HT-29 (cell line): ENCODE measurements at places on chromosomes 3 and 15.
A peak's percentile ranks its signal among the peaks of the same experiment; 100 is the strongest.

GRCh38 chr15:66878761-66879160, 176.7 kb downstream of the SMAD6 start:
- DNase-seq, result no peak

DNA sequence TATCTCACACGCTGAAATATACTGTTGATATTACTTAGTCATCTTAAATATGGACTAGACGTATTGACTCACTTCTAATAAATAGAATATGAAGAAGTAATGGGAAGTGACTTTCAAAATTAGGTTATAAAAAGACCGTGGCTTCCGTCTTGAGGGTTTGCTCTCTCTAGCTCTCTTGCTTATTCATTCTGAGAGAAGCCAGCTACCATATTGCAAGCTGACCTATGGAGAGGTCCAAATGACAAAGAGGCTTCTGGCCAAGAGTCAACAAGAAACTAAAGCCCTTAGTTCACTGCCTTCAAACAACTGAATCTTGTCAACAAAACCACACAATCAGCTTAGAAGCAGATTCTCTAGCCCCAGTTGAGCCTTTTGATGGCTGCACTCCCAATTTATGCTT, 46.1 kb downstream of the SLC9C1 start:
- no peak for DNase-seq

GRCh38 chr3:145032791-145033190, 1061.2 kb downstream of the DIPK2A start:
- DNase-seq, result no peak

DNA sequence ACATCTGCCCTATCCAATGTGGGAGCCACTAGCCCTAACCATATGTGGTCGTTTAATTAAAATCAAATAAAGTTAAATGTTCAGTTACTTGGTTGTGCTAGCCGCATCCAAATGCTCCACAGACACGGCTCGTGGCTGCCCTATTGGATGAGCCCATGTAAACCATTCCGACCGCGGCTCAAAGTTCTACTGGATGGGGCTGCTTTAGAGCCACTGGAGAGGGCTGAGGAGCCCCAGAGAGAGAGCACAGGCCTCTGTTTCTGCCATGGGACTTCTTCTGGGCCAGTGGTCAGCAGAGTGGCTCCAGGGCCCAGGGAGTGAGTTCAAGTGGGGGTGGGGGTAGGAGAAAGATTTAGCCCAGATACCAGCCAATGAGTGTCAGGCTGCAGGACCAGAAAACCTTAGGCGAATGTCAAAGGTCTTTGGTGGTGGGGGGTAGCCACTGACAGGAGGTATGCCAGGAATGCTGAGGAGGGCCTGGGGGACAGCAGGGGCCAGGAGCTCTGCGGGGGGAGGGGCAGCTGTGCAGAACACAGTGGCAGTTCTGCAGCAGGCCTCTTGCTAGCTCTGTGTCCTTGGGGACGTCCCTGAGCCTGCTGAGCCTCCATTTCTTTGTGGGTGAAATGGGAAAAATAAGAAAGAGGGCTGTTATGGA, 30.1 kb downstream of the SPSB4 start:
- DNase-seq, result no peak

- no peak for DNase-seq
Measured at GRCh38 chr3:46092702-46093080, 65.4 kb upstream of the XCR1 start.

DNA sequence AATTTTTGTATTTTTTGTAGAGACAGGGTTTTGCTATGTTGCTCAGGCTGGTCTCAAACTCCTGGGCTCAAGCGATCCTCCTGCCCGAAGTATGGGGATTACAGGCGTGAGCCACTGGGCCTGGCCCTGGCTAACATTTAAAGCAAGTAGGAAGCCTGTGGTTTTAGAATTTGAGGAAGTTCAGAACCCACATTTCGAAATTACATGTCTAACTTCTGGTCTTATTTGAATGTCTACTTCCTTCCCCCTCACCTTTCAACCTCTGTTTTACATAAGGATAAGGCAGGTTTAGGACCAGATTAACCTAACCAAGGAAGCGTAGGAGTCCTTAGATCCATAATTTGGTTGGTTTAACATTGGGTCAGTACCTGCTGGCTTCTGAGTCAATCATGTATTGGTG, 120.5 kb upstream of the PROK2 start:
- no peak for DNase-seq

- no peak for DNase-seq
Measured at GRCh38 chr3:177337541-177338331, 140.5 kb upstream of the TBL1XR1 start.

DNA sequence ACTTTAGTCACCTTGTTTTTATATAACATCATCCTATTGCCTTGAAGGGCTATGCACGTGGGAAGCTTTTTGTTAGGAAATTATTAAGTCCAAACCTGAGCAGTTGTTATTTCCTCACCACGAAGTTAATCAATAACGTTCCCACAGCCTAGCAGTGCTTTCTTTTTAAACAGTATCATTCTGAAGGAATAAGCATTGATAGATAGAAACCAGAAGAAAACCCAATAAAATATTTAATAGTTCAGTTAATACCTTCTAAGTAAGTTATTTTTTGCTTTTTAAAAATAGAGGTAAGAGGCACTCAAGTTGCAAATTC, 149.3 kb downstream of the KCNMB2 start:
- DNase-seq, result no peak

DNA sequence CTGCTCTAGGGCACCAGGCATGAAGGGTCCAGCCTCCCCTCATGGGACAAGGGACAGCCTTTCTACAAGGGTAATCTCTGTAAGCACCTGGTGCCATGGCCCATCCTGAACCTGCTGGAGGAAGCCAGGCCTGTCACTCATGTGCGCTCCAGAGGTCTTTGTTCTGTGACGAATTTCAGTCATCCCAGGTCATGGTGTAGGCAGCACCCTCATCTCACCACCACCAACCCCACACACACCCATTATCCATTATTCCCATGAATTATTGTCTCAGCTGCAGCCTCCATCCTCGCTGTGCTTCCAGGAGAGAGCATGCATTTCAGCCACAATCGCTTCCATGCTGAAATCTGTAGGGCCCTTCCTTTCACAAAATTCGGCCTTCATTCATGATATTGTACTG, 419.3 kb downstream of the EPHB1 start:
- no peak for DNase-seq

GRCh38 chr15:69575387-69575786, 122.8 kb downstream of the RPLP1 start:
- DNase-seq, result no peak

- DNase-seq, result no peak
Measured at GRCh38 chr3:150391161-150391560, 16.9 kb upstream of the TSC22D2 start.

DNA sequence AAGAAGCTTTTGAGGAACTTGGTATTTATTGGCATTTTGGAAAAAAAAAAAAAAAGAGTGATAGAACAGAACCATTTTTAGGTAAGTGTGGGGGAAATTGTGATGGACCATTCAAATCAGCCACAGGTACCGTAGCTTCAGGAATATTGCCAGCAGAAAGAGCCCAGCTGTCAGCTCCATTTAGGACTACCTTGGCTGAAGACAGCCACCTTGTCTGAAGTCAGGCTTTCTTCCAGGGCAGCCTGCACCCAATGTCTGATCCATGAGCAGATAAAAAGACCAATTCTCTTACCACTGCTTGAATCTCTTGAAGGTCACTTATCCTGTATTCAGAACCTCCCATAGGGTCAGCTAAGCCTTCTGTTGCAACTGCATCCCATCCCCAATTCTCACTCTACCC, 37.6 kb downstream of the SLCO3A1 start:
- DNase-seq, result no peak

- no peak for DNase-seq
Measured at GRCh38 chr3:144775551-144775950, 803.9 kb downstream of the DIPK2A start.

DNA sequence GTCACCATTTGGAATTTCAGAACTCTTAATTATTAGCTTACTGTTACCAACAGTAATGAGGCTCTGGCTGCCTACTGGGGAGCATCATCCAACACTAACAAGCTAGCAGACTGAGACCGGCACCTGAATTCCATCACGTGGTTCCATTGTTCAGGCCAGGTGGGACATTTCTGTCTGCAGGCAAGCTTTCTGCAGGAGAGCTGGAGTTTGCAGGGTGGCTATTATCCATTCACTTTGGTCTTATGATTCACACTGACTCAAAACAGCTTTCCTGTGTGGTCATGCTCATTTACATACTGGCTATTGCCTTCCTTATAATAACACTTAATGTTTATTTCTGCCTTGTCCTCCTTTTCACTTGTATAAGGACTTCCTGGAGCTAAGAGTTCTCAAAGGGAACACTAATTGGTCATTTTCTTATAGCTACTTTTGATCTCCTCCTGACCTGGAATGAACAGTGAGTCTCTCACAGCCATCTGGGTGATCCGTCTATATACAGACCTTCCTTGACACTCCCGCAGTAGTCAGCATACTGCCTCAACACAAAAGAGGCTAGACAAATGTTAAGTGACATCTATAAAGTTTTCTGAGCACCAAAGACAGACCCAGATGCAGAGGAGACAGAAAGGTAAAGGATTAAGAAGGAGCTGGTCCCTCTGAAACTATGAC, 695.4 kb downstream of the FHIT start:
- DNase-seq, result no peak

DNA sequence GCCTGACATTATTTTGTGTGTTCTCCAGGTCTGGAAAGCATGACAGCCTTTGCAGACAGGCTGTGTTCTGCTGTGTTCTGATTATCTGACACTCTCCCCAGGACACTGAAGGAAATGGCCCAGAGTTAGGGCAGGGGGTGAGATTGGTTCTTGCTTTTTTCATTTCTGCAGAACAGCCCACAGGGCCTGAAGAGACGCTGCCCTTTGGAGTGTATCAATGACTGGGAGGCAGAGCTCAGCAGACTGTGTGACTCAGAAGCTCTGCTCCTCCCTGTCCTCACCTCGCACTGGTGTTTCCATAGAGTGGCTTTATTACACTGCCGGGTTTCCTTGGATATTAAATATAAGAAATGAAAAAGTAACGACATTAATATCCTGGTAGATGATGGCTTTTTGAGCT, 523.6 kb downstream of the NTRK3 start:
- no peak for DNase-seq

- no peak for DNase-seq
Measured at GRCh38 chr3:132622761-132623160, 25.7 kb downstream of the ACKR4 start.

DNA sequence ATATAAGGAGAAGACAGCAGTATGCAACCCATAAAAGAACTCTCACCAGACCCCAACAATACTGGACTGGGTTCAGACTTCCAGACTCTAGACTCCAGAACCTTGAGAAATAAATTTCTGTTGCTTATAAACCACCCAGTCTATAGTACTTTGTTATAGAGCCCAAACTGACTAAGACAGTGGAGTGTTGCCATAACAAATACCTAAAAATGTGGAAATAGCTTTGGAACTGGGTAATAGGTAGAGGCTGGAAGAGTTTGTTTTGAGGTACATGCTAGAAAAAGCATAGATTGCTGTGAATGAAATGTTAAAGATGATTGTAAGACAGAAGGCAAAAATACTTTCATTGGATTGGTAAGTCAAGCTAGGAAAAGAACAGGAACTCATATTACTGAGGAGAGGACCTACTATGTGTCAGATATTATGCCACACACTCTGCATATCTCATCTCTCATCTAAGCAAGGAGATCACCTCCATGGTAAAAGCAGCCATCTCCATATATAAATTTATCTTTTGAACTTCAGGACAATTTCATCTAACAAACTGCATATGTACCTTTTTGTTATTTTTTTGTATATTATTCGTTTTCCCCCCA, 67.4 kb upstream of the FNDC3B start:
- no peak for DNase-seq

DNA sequence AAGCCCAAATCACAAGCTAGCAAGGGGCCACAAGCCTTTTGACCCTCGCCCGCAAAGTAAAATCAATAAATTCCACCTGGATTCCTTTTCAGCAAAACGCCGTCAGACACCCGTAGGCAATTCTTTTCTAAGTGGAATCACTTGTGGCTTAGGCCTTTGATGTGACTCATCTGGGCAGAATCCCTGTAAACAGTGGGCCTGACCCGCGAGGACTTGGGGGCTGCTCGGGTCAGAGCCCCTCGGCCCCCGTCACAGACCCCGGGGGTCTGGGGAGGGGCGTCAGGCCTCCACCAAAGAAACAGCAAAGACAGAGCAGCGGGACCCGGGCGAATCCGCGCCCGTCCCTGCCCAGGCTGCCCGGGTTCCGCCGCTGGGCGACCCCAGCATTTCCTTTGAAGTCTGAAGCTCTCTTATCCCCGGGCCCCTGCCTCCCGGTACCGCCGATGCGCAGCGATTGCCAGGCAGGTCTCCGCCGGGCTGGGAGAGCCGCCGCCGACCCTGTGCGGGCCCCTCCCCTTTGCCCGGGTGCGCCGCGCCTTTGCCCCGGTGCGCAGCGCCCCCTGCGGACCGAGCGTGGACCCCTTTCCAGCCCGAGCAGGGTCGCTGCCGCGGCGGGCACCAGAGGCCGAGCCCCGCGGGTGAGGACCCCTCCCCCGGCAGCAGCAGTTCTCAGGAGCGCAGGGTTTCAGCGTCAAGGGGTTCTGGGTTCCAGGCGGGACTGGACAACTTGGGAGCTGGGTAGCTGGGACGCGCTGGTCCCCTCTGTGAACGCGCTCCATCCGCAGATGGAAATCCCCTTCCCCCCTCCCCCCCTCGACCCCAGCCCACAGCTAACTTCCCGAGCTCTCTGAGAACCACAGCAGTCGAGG, 178.3 kb downstream of the UACA start:
- DNase-seq, result peak; percentile 56
